ENCODE measurements at places on chromosomes 1 and 21.
A peak's percentile ranks its signal among the peaks of the same experiment; 100 is the strongest.

GRCh38 chr1:222618001-222618879 is at the start of gene MIA3:
Gene MIA3 (plus strand): TSS chr1:222618097. CDS start chr1:222618111, 14 bp downstream.
- DNase-seq: peak; percentile 40

- DNase-seq: no peak
These were observed 6.9 kb upstream of the SYNC start for GRCh38 chr1:32709476-32709875.

DNA sequence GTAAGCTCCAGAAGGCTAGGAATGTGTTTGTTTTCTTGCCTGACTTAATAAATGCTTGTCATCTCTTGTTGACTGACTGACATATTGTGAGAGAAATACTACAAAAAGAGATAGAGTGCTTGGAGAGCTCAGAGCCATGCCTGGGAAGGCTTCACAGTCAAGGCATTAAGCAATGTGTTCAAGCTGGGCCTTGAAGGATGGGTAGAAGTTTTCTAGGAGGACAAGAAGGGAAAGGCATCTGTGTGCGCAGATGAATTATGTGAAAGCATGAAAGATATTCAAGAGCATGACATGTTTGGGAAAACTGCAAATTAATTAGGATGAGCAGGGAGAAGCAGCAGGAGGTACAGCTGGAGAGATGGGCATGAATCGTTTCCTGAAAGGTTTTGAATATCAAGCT is 5.6 kb downstream of the SLAMF8 start:
- DNase-seq: no peak

GRCh38 chr1:243917863-243918565 is 68.0 kb upstream of the AKT3 start:
- no peak for DNase-seq

DNA sequence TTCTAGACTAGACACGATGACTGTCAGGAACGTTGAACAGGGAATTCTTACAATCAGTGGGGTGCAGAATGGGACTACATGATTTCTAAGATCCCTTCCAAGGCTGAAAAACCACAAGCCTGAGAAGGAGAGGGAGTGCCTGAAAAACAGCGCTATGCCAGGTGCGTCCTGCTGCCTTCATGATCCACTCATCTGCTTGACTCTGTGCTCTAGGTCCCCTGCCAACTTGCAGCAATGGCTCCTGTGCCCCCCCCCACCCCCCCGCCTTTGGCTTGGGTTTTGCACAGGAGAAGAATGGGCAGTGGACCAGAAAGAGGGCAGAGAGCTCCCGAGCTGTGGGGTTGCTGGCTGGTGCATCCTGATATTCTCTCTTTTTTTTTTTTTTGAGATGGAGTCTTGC is 5.9 kb downstream of the SLC2A7 start:
- DNase-seq: no peak

GRCh38 chr1:213908521-213908920 is 79.3 kb upstream of the PROX1 start:
- no peak for DNase-seq

DNA sequence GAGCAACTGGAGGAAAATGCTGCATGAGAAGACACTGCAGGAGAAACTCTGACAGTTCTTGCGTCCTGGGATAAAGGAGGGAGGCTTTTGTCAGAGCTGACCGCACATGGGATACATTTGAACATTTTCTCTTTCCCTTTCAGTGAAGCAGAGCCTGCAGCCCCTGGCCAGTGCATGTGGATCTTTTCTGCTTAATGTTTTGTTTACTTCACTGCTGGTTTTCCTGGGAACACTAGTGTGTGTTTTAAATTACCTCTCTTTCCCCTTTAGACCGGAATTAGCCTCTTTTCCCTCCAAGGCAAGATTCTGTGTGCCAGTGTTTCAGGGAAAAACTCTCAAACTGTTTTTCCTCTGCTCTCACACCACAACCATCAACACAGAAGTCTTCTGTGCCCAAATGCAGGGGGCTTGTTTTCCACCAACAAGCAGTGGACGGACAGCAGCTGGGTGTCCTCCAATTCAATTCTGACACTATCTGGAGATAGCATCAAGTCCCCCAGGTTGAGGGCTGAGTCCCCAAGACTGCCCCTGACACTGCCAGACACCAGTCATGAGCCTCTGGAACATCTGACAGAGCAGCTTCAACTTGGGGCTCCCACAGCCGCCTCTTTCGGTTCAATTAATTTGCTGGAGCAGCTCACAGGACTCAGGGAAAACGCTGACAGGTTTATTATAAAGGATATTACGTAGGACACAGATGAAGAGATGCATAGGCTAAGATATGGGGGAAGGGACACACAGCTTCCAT is 136.2 kb downstream of the RHOU start:
- no peak for DNase-seq

GRCh38 chr1:19974822-19975416 is 4.5 kb downstream of the PLA2G2A start:
- DNase-seq: peak; percentile 39

- no peak for DNase-seq
These were observed 3.5 kb downstream of the RFX5 start for GRCh38 chr1:151343587-151343986.
